ENCODE measurements at places on chromosomes 12 and 14.
A peak's percentile ranks its signal among the peaks of the same experiment; 100 is the strongest.

DNA sequence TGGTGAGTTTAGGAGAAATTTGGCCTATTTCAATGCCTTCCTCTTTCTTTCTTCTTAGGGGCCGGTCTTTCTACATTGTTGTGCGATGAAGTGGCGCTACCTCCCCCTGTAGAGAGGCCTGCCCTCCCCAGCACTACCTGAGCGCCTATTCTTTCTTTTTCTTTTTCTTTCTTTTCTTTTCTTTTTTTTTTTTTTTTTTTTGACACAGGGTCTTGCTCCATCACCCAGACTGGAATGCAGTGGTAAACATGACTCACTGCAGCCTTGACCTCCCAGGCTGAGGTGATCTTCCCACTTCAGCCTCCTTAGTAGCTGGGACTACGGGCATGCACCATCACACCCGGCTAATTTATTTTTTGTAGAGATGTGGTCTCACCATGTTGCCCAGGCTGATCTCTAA is 136.1 kb upstream of the MAX start:
- no peak for DNase-seq

DNA sequence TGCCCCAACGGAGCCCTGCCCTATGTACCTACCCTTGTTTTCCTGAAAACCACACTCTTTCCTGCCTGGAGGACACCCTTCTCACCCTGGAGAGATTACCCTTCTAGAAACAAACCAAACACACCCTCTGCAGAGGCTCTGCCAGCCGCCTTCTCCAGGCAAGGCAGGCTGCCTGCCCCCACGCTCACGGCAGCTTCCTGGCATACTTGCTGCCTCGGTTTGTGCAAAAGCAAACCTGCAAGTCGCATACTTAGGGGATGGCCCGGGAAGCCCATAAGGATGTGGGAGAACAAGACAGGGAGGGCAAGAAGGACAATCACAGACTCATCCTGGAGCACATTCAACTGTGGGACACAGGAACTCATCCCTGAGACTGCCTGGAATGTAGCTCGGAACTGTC is 154.0 kb upstream of the DIO3 start:
- DNase-seq, result no peak

DNA sequence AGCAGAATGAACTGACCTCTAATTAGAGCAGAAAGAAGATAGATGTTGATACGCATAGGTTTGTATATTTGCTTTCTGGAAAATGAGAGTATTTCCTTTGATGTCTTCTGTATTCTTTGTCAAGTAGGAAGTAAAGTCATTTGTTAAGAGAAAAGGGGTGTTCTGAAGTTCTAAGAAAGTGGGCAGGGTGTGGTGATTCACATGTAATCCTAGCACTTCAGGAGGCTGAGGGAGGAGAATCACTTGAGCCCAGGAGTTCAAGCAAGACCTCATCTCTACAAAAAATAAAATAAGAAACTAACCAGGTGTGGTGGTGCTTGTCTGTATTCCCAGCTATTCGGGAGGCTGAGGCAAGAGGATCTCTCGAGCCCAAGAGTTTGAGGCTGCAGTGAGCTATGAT is 2.8 kb downstream of the RHNO1 start:
- no peak for DNase-seq

- DNase-seq, result no peak
These were observed 4.2 kb downstream of the TDP1 start for GRCh38 chr14:89959853-89960445.

- peak; percentile 2 for DNase-seq
These were observed 37.2 kb upstream of the TUBA1C start for GRCh38 chr12:49227713-49228112.

DNA sequence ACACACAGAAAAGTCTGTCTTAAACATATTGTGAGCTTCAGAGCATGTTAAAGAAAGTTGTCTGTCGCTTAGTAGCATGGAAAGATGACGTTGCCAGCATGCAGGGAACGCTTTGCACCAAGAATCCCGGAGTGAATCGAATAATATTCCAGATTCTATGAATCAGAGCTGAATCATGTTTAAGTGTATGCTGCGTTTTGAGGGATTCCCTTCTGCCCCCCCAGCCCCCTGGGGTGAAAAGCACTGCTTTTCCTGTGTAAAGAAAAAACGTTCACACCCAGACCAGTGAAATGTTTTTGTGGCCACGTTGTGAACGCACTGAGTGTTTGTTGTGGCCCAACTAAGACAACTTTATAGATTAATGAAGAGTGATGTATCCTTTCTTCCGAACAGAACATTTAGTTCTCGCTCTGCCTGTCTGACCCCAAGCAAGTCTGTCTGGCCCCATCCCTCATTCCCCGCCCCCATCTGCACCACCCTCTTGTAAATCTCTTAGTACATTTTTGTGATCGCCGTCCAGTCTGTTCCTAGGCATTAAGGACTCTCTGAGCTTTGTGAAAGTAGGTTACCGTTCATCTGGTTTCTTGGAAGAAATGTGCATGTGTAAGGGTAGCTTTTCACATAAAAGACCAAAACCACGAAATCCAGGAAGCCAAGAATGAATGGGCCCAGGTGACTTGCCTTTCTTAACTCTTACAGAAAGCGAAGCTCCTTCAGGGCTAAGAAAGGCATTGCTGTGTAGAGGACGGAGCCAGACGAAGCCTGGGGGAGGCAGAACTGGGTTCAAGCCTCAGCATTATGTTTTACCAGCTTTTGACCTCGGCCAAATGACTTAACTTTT is 103.0 kb downstream of the SAMD4A start:
- DNase-seq, result no peak

DNA sequence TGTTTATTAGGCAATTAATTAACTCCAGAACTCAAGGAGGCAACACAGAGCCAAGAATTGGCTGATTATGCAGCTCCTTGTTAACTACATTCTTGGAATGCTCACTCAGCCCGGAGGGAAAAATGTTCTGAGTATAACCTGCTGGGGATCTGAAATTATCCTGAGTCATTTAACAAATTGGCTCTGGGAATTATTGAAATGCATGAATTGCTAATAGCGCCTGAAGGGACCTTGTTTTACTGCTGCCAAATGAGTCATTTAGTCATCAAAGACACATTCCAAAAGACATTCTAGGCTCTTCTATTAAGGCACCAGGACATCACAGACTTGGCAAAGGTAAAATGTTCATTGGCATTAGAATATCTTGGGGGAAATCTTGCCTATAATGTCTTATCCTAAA is 13.0 kb downstream of the TMEM52B start:
- no peak for DNase-seq

- DNase-seq, result no peak
These were observed 1052.1 kb downstream of the TMEM121 start for GRCh38 chr14:106578481-106578880.

- peak; percentile 69 for DNase-seq
These were observed 213.5 kb upstream of the KRR1 start for GRCh38 chr12:75724928-75725312.

GRCh38 chr12:131917139-131917710 is 11.9 kb upstream of the PUS1 start:
- no peak for DNase-seq
